NB4 (cell line): ENCODE measurements at places on chromosomes 5 and 9.

GRCh38 chr5:109145139-109145538 is 264.6 kb downstream of the PJA2 start:
- no peak for DNase-seq

- no peak for DNase-seq
Observed at GRCh38 chr9:137674307-137674975, 55.6 kb downstream of the EHMT1 start.

DNA sequence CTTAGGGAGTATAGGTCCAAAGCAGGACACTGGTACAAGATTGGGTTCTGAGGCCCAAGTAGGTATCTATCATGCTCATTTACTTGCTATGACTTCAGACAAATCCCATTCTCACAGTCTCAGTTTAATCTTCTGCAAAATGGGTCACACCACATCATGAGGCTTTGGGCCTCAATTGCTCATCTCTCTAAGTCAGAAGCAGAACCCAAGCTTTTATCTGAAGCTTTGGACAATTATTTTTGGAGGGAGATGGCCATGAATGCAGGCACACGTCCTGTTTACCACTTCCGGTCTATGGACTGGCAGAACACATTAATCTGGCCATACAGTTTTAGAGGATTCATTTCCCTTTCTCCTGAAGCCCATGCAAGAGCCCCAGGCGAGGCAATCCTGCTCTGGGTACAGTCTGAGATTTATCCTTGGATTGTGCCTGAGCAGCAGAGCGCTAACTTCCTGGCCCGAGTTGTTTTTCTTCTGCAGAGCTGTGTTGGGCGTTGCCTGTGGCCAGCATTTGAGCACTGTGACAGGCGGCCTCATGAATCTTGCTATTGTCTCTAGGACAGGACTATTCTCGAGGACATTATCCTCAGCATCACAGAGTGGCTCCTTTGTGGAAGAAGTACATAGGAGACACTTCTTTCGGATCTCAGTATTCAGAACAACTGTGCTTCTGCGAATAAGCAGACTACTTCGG is 16.1 kb downstream of the SLC22A4 start:
- DNase-seq: no peak

GRCh38 chr5:135555530-135555929 is 19.8 kb upstream of the NEUROG1 start:
- DNase-seq: no peak

- DNase-seq: no peak
Observed at GRCh38 chr5:146081556-146081955, 23.8 kb downstream of the PLAC8L1 start.
